Progenitor cell of endocrine pancreas (in vitro differentiated cells): ENCODE measurements at places on chromosomes 1 and 21. TPM values are rescaled to one million over a fixed set of nuclear protein-coding genes. Genes with fewer than 3 reads are reported as not detected.

RGSL1 gene
- not detected in 2 replicates for total RNA-seq

PRAMEF20 gene
- total RNA-seq = not detected in 2 replicates

SPRR1A gene
- total RNA-seq = not detected in 2 replicates

DNA sequence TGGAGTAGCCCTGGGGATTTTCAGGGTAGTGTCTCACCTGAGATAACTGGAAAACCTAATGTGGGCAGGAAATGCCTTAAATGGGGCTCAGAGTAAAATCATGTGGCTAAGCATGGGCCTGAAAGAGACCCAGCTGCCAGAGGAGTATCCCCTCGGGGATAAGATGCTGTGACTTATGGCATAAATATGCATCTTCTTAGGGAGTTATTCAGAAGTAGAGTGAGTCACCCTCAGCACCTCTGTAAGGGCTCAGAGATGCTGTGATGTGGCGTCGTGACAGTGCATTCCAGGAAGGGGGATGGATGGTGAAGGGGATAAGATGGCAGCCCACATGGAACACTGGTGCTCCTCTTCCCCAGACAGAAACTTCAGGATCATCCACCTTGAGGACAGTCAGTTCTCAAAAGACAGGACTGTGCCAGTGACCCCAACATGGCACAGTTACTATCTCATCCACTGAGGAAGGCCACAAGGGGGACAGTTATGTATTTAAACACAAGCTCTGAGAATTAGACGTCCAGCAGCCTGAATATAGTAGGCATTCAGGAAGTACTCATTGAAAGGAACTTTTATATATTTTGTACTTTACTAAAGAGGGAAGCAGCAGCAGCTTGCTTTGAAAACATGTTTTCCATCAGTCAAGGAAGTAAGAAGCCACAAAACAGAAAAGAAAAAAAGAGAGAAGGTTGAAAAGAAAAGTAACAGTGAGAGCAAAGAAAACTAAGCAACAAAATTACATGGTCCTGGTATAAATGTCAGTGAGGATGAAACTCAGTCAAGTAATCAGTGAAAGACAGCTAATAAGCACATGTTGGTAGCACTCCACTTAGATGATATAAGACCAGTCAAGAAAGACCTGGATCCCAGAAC is 8.3 kb downstream of the IL24 start:
- DNase-seq = no peak
- peaks cover 78% of the 10 kb centered on the region for H3K27me3 ChIP-seq
- H3K4me1 ChIP-seq = peaks cover 4% of the 10 kb centered on the region
- no peaks in the 10 kb centered on the region for H3K36me3 ChIP-seq
- H3K4me3 ChIP-seq = no peak overlapping the region

DNA sequence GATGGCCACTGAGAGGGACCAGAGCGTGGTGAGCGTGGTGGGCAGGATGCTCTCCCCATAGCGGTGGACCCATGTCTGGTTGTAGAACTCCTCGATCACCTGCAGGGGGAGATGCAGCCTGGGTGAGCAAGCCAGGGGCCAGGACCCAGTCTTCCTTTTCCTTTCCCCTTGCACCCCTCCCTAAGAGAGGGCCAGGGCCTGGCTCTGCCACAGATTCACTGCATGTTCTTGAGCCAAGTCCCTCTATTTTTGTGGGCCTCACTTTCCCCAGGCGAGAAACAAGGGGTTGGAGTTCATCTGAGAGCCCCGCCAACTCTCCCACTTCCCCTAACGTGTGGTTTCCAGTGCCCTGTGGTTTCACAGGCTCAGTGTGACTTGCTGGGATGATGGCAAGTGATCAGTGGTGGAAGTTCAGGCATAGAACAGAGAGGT is 27.5 kb downstream of the SLC2A1 start:
- H3K36me3 ChIP-seq = peaks cover 10% of the 10 kb centered on the region
- H3K4me3 ChIP-seq = no peak overlapping the region
- H3K4me1 ChIP-seq = peaks cover 3% of the 10 kb centered on the region
- H3K27ac ChIP-seq = no peak overlapping the region

DNA sequence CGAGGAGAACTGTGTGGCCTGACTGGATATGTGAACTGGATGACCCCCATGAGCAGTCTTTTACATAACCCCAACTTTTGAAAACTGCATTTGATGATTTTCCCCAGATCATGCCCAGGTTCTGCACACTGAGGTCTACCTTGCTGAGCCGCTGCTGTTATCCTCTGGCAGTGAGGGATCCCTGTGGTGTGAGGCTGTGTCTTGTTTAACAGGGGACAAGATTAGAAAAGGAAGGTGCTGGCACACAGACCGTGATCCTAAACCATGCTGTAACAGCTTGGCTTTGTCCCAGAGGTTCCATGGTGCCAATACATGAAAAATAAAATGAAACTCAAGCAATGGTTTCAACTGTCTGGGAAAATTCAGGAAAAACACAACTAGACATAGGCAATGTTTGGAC is 134.2 kb downstream of the ZZZ3 start:
- H3K4me1 ChIP-seq = peaks cover 3% of the 10 kb centered on the region
- no peak overlapping the region for H3K27ac ChIP-seq
- H3K4me3 ChIP-seq = no peak overlapping the region
- no peak for DNase-seq

GRCh38 chr1:7478142-7478790 is 292.8 kb upstream of the VAMP3 start:
- H3K36me3 ChIP-seq = no peaks in the 10 kb centered on the region
- H3K4me1 ChIP-seq = no peaks in the 10 kb centered on the region
- H3K4me3 ChIP-seq = no peak overlapping the region
- DNase-seq = no peak
- H3K27ac ChIP-seq = no peak overlapping the region

GRCh38 chr1:229624521-229625070 is 1.3 kb downstream of the TAF5L start:
- H3K27ac ChIP-seq = peak overlapping the region; percentile 95
- peaks cover 2% of the 10 kb centered on the region for H3K36me3 ChIP-seq
- no peaks in the 10 kb centered on the region for H3K27me3 ChIP-seq
- peaks cover 25% of the 10 kb centered on the region for H3K4me1 ChIP-seq

DNA sequence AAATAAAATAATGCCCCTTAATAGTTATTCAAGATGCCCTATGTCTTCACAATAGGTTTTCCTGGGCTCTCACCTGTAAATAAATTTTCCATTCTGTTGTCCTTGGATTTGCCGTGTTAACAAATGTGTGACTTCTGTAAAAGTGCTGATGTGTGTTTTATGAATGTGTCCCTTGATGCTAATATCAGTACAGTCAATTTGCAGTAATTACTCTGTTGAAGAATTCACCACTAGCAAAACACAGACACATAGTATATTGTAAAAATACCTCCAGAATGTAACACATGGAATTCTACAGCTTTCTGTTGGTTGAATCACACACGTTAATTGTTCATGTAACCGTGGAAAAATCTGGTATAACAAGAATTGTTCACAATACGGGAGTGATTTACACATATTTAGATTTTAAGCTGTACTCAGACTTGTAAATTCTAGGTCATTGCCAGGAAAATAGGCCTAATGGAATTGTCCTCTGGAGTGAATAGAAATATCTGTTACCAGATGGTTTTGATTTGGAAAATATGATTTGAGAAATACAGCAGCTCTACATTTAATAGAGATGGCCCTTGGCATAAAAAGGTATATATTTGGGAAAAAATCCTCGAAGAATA is 36.7 kb upstream of the KCNK2 start:
- peaks cover 3% of the 10 kb centered on the region for H3K27me3 ChIP-seq
- no peaks in the 10 kb centered on the region for H3K36me3 ChIP-seq
- no peaks in the 10 kb centered on the region for H3K4me1 ChIP-seq
- no peak overlapping the region for H3K27ac ChIP-seq
- no peak for DNase-seq
- H3K4me3 ChIP-seq = no peak overlapping the region

GRCh38 chr1:31818206-31818605 is 2.4 kb upstream of the SPOCD1 start:
- no peaks in the 10 kb centered on the region for H3K36me3 ChIP-seq
- H3K4me1 ChIP-seq = no peaks in the 10 kb centered on the region
- H3K27ac ChIP-seq = no peak overlapping the region
- no peak overlapping the region for H3K4me3 ChIP-seq
- no peaks in the 10 kb centered on the region for H3K27me3 ChIP-seq

GRCh38 chr1:85146972-85147359 is 53.9 kb downstream of the SYDE2 start:
- DNase-seq = no peak
- no peaks in the 10 kb centered on the region for H3K36me3 ChIP-seq
- H3K27me3 ChIP-seq = no peaks in the 10 kb centered on the region
- H3K4me3 ChIP-seq = no peak overlapping the region

DNA sequence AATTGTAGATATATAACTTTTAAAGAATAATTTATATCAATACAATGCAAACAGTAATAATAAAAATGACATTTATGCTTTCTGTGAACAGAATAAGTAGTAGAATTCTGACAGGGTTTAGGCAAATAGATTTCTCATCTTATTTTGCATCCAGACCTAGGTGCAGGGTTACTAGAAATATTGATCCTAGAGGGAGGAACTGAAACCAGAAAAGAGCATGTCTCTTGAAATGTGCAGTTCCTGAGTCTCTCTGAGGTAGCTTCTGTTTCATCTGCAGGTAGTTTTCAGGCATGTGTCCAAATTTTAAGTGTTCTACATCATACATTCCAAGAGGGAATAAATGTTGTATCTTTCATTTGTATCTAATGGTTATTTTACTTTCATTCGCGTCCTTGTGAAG is 631.9 kb upstream of the ADGRL4 start:
- H3K27me3 ChIP-seq = no peaks in the 10 kb centered on the region
- no peak overlapping the region for H3K4me3 ChIP-seq
- peaks cover 6% of the 10 kb centered on the region for H3K4me1 ChIP-seq
- H3K36me3 ChIP-seq = no peaks in the 10 kb centered on the region

DNA sequence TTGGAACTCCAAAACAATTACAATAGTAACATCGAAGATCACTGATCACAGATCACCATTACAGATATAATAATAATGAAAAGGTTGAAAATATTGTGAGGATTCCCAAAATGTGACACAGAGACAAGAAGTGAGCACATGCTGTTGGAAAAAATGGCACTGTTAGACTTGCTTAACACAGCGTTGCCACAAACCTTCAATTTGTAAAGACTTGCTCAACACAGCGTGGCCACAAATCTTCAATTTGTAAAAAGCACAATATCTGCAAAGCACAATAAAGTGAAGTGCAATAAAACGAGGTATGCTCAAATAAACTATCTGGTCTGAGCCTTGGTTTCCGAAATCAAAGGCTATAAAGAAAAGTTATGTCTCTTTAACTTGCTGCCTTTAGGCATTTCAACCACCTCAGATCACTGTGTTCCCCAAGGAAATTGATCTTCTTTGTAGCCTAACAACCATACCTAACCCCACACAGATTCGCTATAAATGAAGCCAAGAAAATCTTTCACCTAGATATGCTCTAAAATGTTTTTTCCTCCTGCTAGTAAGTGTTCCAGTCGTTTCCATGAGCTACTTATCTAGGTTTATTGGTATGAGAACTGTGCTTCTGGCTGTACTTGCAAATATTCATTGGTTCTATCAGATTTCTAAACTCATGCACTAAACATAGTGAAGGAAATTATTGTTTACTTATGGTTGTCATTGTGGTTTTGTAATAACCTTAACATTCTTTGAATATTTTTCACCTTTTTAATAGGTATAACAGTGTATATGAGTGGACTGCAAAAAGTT is 13.1 kb upstream of the LPGAT1 start:
- no peak for DNase-seq
- H3K36me3 ChIP-seq = no peaks in the 10 kb centered on the region
- no peak overlapping the region for H3K27ac ChIP-seq
- H3K27me3 ChIP-seq = no peaks in the 10 kb centered on the region

DNA sequence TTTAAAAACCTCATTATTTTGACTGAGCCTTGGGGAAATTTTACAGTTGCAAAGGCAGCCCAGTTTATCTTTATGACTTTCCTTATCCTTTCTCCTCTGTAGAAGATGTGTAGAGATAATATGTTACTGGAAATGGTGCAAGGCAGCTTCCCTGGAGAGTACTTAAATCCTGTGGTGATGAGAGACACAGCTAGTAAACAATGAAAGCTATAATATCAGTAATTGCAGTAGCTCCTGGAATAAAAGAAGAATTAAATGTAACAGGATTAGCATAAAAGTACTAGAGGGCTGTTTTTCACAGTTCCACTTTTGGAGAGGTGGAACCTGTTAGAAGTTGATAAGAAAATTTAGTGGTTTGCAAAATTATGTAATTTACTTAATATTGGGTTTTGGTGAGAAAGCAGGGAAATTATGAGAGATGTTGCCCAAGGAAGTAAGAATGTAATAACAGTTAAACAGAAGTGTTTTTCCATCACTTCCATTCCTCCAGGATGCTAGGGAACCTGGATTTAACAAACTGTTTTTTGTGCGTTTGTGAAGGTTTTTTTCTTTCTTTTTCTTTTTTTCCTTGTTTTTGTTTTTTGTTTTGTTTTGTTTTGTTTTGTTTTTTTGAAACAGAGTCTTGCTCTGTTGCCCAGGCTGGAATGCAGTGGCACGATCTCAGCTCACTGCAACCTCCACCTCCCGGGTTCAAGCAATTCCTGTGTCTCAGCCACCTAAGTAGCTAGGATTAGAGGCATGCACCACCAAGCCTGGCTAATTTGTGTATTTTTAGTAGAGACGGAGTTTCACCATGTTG is 15.7 kb upstream of the EDEM3 start:
- no peak overlapping the region for H3K27ac ChIP-seq
- H3K36me3 ChIP-seq = no peaks in the 10 kb centered on the region
- H3K4me3 ChIP-seq = no peak overlapping the region
- no peak for DNase-seq
- peaks cover 2% of the 10 kb centered on the region for H3K4me1 ChIP-seq
